Stimulated activated CD4-positive, alpha-beta T cell treated with anti-CD3 and anti-CD28 coated beads, Interleukin-1b, Interleukin-23, amount 100 ng/mL, for 24 hours (primary cell): ENCODE measurements at places on chromosomes 7 and 10.

GRCh38 chr7:66013938-66014337 is 31.9 kb upstream of the GUSB start:
- DNase-seq: no peak

GRCh38 chr10:131088619-131089018 is 222.9 kb downstream of the TCERG1L start:
- DNase-seq: no peak

- DNase-seq: no peak
These were observed 32.2 kb downstream of the ZCCHC24 start for GRCh38 chr10:79413196-79413595.

DNA sequence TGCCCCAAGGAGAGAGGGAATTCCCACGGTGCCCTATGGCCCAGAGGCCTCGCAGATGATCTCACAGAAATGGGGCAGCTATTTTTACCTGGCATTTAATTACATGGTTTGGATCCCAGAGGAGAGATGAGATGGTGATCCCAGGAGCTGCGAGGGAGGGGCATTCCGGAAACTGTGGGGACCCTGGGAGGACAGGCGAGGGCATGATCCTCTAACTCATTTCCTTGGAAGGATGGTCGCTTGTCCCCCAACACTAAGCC is 9.4 kb downstream of the SH2B2 start:
- no peak for DNase-seq

DNA sequence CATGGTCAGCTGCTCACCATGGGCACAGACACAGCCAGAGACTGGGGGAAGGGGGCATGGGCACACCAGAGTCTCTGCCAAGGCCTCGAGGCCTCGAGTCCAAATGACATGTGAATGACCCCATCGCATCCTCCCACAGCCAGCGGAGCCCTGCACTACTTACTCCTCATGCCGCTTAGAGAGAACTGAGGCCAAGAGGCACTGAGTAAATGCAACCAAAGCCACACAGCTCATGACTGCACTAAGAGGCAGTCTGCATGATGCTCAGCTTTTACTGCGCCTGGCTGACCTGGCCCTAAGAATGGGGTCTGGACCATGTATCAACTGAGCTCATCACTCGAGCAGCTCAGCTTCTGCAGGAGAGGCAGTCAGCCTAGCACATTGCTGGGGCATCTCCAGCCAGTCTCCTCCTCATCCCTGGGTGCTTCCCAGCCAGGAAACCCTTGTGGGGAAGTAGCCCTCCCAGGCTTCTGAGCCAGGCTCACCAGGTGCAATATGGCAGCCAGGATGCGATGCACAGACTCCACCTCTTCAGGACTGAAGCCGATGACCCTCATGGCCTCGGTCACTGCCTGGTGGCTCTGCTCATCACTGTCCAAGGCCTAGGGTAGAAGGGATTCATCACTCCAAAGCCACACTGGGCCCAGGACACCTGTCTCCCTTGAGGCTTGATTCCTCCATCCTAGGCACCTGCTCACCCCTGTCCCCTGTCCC is 7.5 kb downstream of the MYO1G start:
- DNase-seq: no peak

DNA sequence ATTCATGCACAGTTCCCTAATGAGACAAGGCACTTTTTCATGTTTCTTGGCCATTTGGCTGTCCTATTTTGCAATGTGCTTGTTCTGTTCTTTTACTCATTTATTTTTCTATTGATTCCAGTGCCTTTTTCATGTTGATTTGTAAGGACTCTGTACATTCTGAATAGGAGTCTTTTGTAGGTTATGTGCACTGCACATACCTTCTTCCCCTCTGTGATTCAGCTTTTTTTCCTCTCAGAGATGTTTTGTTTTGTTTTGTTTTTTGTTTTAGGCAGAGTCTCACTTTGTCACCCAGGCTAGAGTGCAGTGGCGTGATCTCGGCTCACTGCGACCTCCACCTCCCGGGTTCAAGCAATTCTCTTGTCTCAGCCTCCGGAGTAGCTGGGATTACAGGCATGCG is 59.7 kb downstream of the KCNH2 start:
- no peak for DNase-seq
